Left renal pelvis (tissue), 4 donors: ENCODE measurements at places on chromosomes 4 and X. TPM values are rescaled to one million over a fixed set of nuclear protein-coding genes. Genes with fewer than 3 reads are reported as not detected.

DNA sequence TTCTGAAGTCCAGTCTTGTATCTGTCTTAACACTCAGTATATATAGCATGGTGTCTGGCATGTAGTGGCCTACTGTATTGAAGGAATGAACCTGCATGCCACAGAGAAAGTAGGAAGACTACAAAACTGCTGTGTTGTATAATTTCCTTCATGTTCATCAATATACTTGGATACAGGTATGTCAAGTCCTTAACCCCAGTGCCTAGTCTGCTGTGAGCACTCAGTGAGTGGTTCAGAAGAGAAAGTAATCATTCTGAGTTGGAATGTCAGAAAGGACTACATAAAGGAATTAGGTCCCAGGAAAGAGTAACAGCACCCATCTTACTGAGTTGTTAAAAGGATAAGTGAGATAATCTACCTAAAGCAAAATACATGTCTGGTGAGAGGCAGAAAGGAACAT, 32.0 kb downstream of the ABCE1 start:
- no peak for DNase-seq

UGT2B10 gene
- 0.45 TPM for polyA plus RNA-seq

GRCh38 chrX:68249401-68249831, 183.9 kb downstream of the OPHN1 start:
- no peak for DNase-seq

- DNase-seq, result no peak
Observed at GRCh38 chr4:30717208-30718020, 2.8 kb upstream of the PCDH7 start.

DNA sequence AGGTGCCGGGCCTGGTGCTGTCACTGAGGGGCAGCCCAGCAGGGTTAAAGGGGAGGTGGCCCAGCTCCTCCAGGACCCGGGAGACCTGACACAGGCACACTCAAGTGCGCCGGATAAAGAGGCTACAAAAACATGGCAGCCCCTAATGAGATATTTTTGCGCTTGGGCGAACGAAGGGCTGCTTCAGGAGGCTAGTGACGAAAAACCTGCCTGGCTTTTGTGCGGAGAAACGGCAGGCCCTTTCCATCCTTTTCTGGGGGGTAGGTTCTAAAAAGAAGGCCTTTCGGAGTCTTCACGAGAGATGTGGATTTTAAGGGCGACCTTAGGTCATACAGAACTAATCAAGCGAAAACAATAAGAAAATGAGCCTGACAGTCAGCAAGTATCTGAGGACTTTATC, 35.5 kb downstream of the HELT start:
- no peak for DNase-seq

- DNase-seq, result no peak
Observed at GRCh38 chr4:149047368-149047767, 605.2 kb upstream of the NR3C2 start.

DNA sequence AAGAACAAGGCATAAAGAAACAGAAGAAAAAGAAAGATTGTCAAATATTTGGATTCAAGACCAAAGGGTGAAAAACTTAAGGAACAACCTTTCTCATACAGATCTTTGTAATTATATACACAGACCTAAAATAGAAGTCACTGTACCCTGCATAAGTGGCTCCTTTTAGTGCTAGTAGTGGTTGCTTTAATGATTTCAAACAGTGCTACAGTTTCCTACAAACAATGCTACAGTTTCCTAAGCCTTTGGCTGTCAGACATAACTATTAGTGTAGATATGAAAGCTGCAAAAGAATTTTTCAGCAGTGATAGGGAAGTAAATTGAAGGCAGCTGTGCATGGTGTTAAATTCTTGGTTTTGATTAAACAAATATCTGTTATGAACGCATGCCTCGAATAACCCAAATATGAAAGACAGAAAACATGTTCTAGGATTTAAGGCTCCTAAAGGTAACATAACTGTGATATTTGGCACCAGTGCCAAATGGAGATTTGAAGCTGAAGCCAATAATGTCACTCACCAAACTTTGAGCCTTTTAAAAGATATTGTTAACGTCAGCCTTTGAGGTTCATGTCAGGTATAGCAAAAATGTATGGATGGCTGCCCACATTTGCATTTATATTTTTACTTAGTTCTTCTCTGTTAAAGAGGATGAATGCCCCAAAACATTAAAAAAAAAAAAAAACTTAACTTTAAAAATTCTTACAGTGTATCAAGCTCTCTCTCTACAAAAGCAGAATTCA, 36.6 kb downstream of the SMARCAD1 start:
- DNase-seq, result no peak

ALB gene
- polyA plus RNA-seq, result 1.8 TPM

DNA sequence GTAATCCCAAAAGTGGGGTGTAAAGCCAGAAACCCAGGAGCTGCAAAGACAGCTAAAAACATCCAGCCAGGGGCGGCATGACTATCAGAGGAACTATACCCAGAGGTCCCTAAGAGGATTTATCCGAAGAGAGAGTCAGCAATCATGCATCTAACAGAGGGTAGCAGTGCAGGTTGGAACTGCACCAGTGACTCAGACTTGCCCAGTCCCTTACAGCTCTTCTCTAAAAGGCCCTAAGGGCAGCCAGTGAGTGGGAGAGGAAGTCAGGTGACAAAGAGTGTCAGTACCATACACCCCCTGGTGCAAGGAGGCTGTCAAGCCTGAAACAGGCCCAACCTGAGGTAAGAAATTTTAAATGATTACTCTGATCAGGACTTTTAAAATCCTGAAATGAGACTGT, 88.1 kb downstream of the CAMK2D start:
- no peak for DNase-seq

PDZD4 gene
- polyA plus RNA-seq, result 13.7 TPM

TRIML2 gene
- polyA plus RNA-seq, result 0.29 TPM

MAOA gene
- polyA plus RNA-seq, result 25.2 TPM

DOK7 gene
- polyA plus RNA-seq, result 1.2 TPM

DNA sequence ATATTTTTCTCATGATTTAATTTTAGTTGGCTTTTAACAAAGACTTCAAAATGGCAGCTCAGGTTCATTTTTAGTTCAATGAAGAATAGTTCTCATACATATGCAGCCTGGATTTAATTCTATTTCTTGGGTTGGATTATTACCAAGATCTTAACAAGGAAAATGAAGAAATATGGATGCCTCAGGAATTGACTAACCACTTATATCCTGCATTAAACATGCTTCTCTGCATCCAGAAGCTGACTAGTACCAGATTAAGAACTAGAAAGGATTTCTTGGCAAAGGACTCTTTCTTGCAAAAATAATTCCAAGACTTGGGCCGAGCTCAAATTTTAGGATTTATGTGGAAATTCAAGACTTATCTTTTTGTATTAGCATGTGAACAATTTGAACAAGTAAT, 5.6 kb upstream of the KLHL2 start:
- DNase-seq, result no peak

GRCh38 chrX:44903830-44904530, 31.0 kb downstream of the KDM6A start:
- DNase-seq, result no peak

GRCh38 chr4:185634066-185634652, 98.9 kb upstream of the PDLIM3 start:
- no peak for DNase-seq

DNA sequence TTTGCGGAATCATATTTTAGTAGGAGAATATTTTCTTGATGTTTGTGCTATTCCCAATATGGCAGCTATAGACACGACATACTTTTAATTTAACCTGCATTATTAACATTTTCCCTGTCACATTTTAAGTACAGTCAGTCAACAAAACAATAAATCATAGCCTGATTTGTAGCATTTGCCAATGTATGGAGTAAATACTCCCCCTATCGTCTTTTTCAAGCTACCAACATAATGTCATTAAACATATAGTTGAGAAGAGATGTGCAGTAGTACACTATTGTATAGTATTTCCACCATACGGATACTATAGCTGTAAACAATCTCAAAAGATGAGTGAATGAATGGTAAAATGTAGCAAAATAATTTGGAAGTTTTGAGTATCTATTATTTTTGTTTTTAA, 303.7 kb upstream of the MAGEB2 start:
- DNase-seq, result no peak

DNA sequence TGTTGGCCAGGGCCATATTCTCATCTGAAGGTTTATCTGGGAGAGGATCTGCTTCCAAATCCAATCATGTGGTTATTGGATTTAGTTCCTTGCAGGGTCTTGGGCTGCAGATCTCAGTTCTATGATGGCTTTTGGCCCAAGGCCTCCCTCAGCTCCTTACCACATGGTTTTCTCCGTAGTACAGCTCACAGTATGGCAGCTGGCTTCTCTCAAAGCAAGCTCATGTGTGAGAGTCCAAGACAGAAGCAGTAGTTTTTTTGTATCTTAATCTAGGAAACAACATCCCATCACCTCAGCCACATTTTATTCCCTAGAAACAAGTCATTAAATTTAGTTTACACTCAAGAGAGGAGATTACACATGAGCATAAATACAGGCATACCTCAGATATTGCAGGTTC, 24.5 kb downstream of the MND1 start:
- DNase-seq, result no peak

- no peak for DNase-seq
Observed at GRCh38 chr4:126827669-126828068, 805.1 kb upstream of the INTU start.

DNA sequence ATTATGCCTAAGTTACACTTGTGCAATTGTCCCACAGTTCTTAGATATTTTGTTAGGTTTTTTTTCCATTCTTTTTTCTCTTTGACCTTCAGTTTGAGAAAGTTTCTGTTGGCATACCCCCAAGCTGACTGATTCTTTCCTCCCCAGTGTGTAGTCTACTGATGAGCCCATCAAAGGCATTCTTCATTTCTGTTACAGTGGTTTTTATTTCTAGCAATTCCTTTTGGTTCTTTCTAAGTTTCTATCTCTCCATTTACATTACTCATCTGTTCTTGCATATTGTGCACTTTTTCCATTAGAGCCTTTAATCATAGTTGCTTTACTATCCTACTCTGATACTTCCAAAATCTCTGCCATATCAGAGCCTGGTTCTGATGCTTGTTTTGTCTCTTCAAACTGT, 31.9 kb downstream of the CASP6 start:
- no peak for DNase-seq

MAGEC2 gene
- not detected for polyA plus RNA-seq

DNA sequence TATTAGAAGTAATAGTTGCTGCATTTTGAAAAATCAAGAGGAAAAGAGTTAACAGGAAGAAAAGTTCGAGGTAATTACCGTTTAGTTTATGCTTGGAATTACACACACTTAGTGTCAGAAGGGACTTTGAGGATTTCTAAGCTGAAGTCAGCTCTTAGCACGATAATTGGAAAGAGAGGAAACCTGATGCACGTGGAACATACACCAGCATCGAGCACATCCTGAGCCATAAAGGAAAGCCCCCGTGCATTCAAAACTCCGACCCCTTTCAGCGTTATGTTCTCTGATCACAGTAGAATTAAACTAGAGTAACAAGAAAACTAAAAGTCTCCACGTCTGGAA, 400 bp upstream of the PAQR3 start:
- no peak for DNase-seq

DNA sequence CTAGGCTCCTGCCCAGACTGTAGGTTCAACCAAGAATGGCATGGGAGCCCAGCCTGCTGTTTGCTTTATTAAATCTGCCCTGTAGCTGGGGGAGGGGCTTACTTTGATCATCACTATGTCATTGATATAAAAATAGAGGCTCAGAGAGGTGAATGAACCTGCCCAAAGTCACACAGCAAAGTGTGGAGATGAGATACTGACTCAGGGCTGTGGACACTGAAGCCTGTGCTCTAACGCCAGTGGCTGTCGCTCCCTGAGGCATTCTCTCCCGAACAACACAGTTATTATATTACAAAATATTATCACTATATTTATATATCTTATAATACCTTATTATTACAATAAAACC, 3.5 kb downstream of the MSANTD1 start:
- DNase-seq, result no peak

GC gene
- 0.40 TPM for polyA plus RNA-seq

CFI gene
- polyA plus RNA-seq, result 87.0 TPM

PPARGC1A gene
- 38.2 TPM for polyA plus RNA-seq

DNA sequence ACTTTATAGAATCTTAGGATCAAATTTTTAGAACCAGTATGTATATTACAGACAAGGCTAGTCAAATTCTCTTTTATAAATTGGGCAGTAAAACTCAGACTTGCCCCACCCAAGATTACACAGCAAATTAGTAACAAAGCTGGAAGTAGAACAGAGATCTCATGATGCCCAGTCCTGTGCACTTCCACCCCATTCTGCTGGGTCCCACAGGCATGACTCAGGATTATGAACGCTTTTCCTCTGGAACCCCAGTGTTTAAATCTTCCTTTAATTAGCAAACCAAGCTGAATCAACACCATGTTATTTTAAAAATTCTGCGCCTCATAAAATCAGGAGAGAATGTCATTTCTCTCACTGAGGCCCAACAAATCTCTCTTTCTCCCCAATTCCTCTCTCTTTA, 1.5 kb upstream of the IL13RA2 start:
- no peak for DNase-seq

DNA sequence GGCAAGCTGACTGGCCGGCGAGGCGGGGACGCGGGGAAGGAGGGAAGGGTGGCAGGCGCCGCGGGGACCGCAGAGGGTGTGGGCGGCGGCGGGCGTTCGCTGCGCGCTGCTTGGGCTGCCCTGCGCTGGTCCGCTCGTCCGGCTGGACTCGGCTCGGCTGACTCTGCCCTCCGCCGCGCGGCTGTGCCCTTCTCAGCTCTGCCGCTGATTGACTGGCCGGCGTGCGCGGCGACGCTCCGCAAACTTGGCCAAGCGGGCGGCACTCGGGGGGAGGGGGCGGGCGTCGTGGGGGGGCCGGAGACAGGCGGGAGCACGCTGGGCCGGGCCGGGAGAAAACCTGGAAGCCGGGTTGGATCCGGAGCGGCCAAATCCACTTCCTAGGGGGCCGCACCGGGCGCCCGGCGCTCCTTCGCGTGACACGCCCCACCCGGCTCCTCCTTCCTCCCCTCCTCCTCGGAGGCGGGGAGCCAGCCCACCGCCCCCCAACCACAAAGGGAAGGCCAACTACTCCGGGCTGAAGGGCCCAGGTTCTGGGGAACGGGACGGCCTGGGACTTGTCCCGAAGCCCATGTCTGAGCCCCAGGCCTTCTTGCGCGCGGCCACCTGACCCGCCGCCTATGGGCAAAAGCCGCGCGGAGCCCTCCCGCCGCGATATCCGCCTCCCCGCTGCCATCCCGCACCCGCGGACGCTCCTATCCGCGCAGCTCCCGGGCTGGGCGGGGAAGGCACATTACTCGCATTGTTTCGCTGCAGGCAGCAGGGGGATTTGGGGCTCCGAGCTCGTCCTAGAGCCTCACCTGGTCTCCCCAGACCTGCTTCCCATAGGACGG, at the start of gene GPC4:
Gene GPC4, minus strand, starts transcription at position 214 of the 830 bp plus-strand sequence. CDS start 524 bp downstream, outside the sequence.
- no peak for DNase-seq
